ENCODE measurements at places on chromosomes 2 and 18.

GRCh38 chr18:3041843-3042242 lies 28.9 kb upstream of the LPIN2 start:
- no peak for DNase-seq

DNA sequence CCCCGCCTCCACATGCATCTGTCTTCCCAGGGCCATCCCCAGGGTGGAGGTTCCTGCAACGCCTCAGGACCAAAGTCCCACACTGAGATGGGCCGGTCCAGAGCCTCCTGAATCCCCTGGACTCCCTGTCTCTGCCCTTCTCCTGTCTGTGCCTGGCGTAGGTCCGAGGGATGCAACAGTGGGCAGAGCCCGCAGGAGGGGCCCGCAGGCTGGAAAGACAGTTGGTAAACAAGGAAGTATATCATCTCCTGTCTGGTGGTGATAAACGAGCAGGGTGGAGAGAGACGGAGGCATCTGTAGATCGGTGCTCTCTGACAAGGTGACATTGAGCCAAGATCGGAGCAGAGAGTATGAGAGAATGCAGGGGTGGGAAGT lies 72.6 kb upstream of the RAB6C start:
- DNase-seq = no peak

DNA sequence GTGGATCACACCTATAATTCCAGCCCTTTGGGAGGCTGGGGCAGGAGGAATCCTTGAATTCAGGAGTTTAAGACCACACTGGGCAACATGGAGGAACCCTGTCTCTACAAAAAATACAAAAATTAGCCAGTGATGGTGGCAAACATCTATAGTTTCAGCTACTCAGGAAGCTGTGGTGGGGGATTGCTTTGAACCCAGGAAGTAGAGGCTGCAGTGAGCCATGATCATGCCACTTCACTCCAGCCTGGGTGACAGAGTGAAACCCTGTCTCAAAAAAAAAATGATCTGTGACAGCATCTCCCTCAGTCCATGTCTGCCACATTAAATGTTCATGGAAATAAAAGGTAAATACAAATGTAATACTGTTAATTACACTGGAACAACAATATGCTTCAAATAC lies 121.4 kb upstream of the COL5A2 start:
- no peak for DNase-seq

GRCh38 chr2:182980115-182980514 lies 58.1 kb downstream of the NCKAP1 start:
- peak; percentile 21 for DNase-seq

- no peak for DNase-seq
Observed at GRCh38 chr2:11144077-11144737, 11.1 kb upstream of the SLC66A3 start.

Measured in MCF 10A (cell line).